ENCODE measurements at places on chromosomes 12 and 14. TPM values are rescaled to one million over a fixed set of nuclear protein-coding genes. Genes with fewer than 3 reads are reported as not detected.

The KRT79 gene
- total RNA-seq, result 0.23 TPM

DNA sequence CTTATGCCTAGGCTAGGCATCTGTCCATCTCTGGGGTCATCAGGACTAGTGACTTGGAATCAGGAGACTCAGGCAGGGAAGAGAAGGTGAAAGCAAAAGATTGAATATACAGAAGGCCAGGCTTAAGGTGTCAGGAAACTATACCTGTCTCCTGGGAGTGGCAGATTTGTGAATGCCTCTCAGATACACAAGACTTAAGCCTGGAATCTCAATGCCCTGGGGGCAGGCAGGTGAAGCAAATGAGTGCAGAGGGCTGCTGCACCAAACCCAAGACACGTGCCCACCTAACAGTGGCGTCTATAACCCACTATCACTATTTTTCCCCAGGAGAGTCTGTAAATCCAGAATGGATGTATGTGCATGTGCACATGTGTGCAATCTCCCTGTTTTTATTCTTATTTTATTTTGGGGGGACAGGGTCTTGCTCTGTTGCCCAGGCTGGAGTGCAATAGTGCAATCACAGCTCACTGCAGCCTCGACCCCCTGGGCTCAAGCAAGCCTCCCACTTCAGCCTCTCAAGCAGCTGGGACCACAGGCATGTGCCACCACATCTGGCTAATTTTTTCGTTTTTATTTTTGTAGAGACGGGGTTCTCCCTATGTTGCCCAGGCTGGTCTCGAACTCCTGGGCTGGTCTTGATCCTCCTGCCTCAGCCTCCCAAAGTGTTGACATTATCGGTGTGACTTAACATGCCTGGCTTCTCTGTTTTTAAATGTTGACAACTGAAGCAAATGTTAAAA lies 31.9 kb upstream of the FOS start:
- peaks cover 2% of the 10 kb centered on the region for H3K36me3 ChIP-seq
- H3K27me3 ChIP-seq, result peaks cover 47% of the 10 kb centered on the region
- peaks cover 46% of the 10 kb centered on the region for H3K4me1 ChIP-seq
- no peak for DNase-seq
- peak overlapping the region; percentile 31 for H3K4me3 ChIP-seq

DNA sequence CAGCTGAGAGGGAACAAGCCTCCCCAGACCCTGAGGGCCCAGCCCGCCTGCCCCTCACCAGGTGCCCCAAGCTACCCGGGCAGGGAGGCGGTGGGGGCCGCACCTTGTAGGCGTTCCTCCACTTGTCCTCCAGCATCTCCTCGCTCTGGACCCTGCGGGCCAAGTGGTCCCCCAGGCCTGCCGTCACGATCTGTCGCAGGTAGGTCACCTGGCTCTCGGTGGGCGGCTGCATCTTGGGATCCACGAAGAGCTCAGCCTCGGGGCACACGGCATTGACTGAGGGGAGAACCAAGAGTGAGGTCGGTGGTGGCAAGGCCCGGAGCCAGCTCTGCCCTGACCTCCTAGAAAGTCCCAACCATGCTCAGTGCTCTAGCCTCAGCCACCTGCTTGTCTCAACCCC lies 36.6 kb downstream of the DHX37 start:
- no peaks in the 10 kb centered on the region for H3K27me3 ChIP-seq
- no peak for DNase-seq
- H3K27ac ChIP-seq, result no peak overlapping the region
- no peaks in the 10 kb centered on the region for H3K4me1 ChIP-seq

DNA sequence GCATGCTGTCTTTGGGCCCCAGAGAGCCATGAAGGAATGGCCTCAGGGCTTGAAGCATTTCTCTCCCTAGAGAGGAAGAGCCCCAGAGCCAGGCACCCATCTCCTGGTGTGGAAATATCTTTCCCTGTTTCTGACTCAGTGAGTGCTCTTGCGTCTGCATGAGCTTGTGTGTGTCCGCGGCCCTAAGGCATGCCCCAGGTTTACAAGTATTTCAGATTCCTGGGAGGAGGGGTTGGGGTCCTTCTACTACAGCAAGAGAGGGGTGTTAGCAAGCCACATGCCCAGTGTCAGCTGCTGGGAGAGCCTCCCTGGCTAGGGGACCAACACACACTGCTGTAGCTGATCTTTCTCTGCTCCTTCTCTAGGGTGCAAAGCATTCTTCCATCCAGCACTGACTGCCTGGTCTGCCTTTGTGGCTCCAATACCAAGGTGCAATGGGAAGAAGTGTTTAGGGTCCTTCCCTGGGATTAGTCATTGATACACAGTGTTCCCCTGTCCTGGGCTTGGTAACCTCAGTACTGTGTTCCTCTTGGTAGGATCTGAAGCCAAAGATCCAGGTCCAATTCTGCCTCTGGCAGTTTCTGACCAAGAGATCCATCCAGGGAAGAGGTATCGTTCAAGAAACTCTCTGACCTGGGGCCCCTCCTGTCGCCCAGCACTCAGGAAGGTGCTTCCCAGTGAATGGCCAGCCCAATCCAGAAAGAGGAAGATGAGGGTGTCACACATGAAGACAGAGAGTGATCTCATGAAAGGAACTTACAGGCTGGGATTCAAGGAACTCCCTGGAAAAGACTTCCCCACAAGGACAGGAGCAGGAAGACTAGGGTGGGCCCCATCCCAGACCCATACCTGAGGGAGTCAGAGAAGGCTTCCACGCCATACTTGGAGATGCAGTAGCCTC lies 3.1 kb downstream of the RDH16 start:
- no peak overlapping the region for H3K4me3 ChIP-seq
- peaks cover under 1% of the 10 kb centered on the region for H3K36me3 ChIP-seq
- no peak overlapping the region for H3K27ac ChIP-seq
- no peaks in the 10 kb centered on the region for H3K4me1 ChIP-seq
- peaks cover 2% of the 10 kb centered on the region for H3K27me3 ChIP-seq

- peaks cover 85% of the 10 kb centered on the region for H3K36me3 ChIP-seq
- peak overlapping the region; percentile 72 for H3K4me3 ChIP-seq
- no peak for DNase-seq
- no peaks in the 10 kb centered on the region for H3K27me3 ChIP-seq
- peaks cover 92% of the 10 kb centered on the region for H3K4me1 ChIP-seq
Measured at GRCh38 chr12:6463216-6463615, 7.3 kb downstream of the VAMP1 start.

DNA sequence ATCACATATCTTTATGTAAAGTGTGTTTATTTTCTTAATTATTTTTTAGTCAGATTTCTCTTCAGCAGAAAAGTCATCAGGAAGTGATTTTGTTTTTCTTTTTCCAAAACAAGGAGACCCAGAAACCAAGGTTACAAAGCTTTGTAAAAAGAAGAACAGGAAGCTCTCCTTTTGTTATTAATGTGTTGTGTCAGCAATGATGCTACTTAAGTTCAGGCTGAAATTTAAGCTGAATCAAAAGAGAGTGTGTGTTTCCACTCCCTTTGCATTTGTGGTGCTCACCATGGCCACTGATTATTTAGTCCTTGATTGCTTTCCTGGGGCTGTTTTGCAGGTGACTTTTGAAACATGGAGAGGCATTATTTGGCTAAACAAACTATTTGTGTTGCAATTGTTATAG lies 155.3 kb upstream of the ATP2B1 start:
- H3K4me1 ChIP-seq, result peaks cover 30% of the 10 kb centered on the region
- DNase-seq, result no peak
- peak overlapping the region; percentile 73 for H3K4me3 ChIP-seq
- no peaks in the 10 kb centered on the region for H3K27me3 ChIP-seq
- peaks cover 20% of the 10 kb centered on the region for H3K36me3 ChIP-seq

- no peak overlapping the region for H3K4me3 ChIP-seq
- H3K27ac ChIP-seq, result no peak overlapping the region
- H3K4me1 ChIP-seq, result no peaks in the 10 kb centered on the region
- no peaks in the 10 kb centered on the region for H3K36me3 ChIP-seq
- no peak for DNase-seq
Measured at GRCh38 chr14:99875421-99875820, 82.2 kb downstream of the EML1 start.

The GARIN6 gene
- not detected for total RNA-seq

The PLBD1 gene
- total RNA-seq, result not detected

GRCh38 chr12:25283006-25283405 lies 32.3 kb upstream of the KRAS start:
- no peak for DNase-seq
- H3K4me3 ChIP-seq, result no peak overlapping the region
- no peak overlapping the region for H3K27ac ChIP-seq
- peaks cover 4% of the 10 kb centered on the region for H3K27me3 ChIP-seq

GRCh38 chr12:132186208-132186856 lies 42.1 kb downstream of the NOC4L start:
- peak overlapping the region; percentile 89 for H3K27ac ChIP-seq
- DNase-seq, result no peak
- H3K4me3 ChIP-seq, result peak overlapping the region; percentile 71

DNA sequence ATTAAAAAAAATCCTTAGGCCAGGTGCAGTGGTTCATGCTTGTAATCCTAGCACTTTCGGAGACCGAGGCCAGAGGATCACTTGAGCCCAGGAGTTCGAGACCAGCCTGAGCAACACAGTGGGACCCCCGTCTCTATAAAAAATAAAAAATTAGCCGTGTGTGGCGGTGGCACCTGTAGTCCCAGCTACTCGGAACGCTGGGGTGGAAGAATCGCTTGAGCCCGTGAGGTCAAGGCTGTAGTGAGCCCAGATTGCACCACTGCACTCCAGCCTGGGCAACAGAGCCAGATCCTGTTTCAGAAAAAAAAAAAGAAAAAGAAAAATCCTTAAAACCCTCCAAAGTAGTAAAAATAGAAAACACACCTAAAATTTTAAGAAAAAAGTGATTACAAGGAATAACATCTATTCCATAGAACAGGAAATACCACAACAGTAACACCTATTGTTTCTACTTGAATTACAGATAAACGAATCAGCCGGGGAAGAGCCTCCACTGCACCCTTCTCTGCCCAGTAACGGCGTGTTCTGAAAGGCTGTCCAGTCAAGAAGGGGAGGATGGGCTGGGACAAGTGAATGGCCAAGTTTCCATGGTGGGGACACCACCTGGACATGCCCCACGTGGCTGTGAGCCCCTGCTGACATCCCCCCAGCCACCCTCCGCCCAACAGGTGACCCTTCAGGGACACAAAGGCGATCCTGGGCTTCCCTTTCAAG lies 17.8 kb downstream of the POLE start:
- no peak overlapping the region for H3K4me3 ChIP-seq
- H3K36me3 ChIP-seq, result peaks cover 56% of the 10 kb centered on the region
- H3K4me1 ChIP-seq, result peaks cover 2% of the 10 kb centered on the region
- H3K27me3 ChIP-seq, result no peaks in the 10 kb centered on the region
- no peak for DNase-seq

DNA sequence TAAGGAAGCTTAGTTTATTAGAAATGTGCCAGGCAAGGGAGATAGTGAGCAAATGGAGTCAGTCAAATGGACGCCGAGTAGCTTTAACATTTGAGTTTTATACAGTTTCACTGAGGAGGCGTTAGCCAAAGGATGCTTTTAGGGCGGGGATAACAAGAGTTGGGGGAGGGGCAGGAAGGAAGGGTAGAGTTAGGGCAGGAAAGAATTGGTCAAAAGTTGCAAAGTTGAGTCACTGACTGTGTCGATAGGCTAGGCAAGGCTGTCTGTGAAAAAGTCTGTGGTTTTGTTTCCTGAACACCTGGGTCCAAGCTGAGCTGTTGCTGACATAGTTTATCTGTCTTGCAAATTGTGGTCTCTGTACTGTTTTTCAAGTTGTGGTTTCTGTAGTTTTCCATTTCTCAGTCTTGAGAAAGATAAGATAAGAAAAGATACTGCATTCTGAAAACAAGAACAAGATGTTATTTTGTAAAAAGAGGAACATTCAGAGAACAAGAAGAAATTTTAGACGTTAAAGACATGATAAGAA lies 62.6 kb upstream of the RESF1 start:
- peak overlapping the region; percentile 59 for H3K4me3 ChIP-seq
- peak; percentile 96 for DNase-seq

The OTOGL gene
- not detected for total RNA-seq

DNA sequence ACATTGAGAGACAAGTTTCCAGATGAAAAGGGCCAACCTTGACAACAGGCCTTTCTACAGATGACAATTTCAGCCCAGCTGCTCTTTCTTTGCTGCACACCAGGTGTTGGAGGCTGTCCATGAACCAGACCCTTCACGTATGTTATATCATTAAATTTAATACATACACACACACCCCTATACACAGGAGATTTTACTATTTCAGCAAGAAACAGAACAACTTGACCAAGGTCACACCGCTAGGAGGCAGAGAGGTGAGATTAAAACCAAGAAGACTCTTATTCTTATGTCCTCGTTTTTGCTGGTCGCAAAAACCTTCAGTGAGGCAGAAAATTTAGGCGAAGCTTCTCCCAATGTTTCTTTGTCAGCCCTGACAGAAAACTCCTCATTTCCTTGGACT lies 1585.9 kb downstream of the AACS start:
- no peak overlapping the region for H3K27ac ChIP-seq
- H3K36me3 ChIP-seq, result no peaks in the 10 kb centered on the region
- H3K4me1 ChIP-seq, result no peaks in the 10 kb centered on the region
- H3K27me3 ChIP-seq, result no peaks in the 10 kb centered on the region

DNA sequence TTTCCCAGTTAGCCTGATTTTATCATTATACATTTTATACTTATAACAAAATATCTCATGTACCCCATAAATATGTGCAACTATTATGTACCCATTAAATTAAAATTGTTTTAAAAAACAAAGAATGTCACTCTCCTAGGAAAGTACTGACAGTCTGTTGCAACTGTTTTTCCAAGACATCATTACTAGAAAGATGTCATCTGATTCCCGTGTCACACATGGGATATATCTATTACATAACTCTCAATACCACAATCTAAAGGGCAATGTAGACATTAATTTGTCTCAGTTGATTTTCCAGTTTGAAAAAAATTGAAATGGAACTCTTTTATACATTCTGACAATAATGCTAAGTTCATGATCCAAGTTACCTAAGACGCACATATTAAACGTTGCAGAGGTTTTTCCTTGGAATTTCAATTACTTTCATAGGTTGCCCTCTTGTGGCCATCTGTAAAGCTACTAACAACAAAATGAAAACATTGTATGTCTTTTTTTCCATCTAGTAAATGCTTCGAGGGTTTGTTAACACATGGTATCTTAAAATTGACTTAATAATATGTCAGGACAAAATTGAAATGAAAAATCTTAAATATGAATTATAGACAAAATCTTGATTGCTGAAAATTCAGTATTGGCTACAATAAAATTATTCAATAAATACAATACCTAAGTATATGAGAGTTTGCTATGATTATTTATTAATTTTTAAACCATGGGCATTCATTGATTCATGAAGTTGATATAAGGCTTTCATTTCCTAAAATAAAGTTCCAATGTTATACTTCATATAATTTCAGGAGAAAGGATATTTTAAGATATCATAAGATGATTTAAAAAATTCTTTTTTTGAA lies 131.6 kb downstream of the PPFIA2 start:
- H3K27ac ChIP-seq, result no peak overlapping the region
- H3K27me3 ChIP-seq, result no peaks in the 10 kb centered on the region
- no peaks in the 10 kb centered on the region for H3K36me3 ChIP-seq
- no peak overlapping the region for H3K4me3 ChIP-seq
- no peaks in the 10 kb centered on the region for H3K4me1 ChIP-seq

Measured in activated CD8-positive, alpha-beta memory T cell treated with anti-CD3 and anti-CD28 coated beads, Interleukin-2, amount 10 ng/mL, durations not matched to agents 7 days and 5 days (primary cell).